Body of pancreas (tissue), 4 donors: ENCODE measurements at places on chromosomes 5 and 9.

DNA sequence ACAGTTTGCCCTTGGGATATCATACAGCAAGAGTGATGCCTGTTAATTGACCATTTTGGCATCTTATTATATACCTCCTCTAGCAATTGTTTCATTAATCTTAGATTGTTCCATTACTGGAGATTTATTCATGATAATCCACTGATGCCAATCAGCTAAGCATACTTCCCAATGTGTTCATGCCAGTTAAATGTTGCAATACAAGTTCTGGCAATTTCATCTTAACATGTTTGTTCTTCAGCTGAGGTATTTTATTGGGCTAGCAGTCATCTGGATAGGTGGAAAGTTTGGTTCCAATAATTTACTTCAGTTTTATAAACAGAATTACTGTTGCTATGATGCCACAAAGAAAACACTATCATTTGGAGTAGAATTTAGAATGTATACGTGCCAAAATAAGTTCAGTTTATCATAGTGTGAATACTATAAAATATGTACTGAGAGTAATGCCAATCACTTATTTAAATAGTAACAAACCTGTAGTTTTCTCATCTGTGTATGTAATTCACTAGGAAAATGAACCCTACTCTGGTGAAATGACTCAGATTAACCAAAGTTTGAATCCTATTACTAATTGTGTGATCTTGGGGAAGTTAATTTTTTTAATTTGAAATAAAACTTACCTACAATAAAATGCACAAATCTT lies 27.9 kb upstream of the IL31RA start:
- DNase-seq, result no peak

- DNase-seq, result no peak
These were observed 175.2 kb upstream of the HAPLN1 start for GRCh38 chr5:83895860-83896259.

DNA sequence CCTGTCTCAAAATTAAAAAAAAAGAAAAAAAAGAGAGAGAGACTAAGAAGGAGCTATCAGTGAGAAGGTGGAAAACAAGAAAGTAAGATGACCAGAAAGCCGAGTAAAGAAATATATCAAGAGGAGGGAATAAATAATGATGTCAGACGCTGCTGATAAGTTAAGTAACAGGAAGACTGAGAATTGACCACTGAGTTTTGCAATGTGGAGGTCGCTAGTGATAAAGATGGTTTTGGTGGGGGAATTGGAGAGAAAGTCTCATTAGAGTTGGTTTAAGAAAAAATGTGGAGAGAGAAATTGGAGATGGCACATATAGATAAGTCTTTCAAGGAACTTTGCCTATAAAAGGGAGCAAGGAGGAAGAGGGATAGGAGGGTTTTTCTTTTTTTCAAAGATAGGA lies 91.9 kb downstream of the RAD23B start:
- DNase-seq, result no peak

DNA sequence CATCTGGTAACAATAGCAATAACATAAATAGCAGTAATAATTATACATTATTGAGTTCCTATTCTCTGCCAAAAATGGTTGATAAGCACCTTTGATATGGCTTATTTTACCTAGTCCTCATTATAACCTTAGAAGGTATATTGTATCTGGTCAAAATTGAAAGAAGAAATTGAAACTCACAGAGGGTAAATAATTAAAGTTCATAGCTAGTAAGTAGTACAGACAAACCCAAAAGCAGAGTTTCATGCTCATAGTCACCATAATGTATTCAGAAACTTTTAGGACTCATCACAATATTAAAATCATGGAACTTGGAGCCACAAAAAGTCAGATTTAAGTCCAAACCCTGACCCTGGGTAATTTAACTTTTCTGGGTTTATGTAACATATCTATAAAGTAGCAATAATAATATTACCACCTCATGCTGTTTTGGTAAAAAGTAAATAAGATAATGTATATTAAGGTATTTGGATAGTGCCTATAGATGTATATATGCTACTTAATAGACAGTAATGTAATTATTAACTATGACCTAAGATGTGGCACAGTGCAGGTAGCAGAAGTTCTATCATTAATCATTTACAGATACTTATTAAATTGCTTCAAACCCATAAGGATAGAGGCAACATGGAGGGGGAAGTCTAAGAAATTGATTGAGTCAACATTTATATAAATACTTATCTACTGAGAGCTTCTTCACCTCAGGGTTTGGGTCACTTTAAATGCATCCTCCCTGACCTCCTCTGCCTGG lies 32.4 kb downstream of the STK32A start:
- DNase-seq, result no peak

- no peak for DNase-seq
These were observed 155.0 kb upstream of the IRX2 start for GRCh38 chr5:2906302-2907090.

DNA sequence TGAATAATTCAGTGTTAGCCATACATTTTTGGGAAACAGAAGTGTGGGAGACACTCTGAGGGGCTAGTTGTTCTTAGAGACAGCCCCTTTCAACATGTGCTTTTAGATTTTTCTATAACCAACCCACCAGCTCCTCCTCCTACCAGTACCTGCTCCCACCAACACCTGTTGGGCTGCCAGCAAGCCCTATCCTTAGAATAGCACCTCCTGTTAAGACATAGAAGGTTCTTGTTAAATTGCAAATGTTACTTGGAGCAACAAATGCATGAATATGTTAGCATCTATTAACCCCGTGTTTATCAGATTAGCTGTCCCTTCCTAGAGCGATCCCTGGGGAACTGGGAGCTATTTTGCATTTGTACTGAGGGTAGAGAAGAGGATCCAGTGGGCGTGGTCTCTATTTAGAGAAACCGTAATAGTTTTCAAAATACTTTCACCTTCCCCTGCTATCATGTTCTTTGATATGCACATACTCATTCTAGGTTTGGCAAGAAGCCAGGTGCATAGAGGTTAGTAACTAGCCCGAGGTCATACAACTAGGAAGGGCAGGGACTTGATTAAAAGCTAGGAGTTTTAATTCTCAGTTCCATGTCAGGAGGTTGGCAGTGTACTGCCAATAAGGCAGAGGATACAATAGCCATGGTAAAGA lies 334.4 kb downstream of the KCTD16 start:
- DNase-seq, result no peak

- DNase-seq, result peak; percentile 39
These were observed 4.7 kb upstream of the TGFBI start for GRCh38 chr5:136023958-136024541.

- DNase-seq, result no peak
These were observed 391.3 kb downstream of the DIRAS2 start for GRCh38 chr9:90251316-90251715.

DNA sequence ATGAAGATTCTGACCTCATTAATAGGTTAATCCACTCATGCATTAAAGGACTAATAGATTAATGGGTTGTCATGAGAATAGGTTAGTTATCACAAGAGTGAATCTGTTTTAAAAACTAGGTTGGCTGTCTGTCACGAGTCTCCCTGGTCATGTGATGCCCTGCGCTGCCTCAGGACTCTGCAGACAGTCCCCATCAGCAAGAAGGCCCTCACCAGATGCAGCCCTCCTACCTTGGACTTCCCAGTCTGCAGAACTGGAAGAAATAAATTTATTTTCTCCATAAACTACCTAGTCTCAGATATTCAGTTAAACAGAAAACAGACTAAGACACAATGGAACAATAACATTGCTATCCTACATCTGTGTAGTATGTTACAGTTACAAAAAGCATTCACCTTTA lies 227.4 kb downstream of the ASTN2 start:
- no peak for DNase-seq
